ENCODE measurements at places on chromosomes 2 and 18.

GRCh38 chr2:237885111-237885930 lies 25.9 kb downstream of the RAMP1 start:
- DNase-seq: no peak

GRCh38 chr2:126049461-126049860 lies 606.5 kb upstream of the GYPC start:
- DNase-seq: no peak

DNA sequence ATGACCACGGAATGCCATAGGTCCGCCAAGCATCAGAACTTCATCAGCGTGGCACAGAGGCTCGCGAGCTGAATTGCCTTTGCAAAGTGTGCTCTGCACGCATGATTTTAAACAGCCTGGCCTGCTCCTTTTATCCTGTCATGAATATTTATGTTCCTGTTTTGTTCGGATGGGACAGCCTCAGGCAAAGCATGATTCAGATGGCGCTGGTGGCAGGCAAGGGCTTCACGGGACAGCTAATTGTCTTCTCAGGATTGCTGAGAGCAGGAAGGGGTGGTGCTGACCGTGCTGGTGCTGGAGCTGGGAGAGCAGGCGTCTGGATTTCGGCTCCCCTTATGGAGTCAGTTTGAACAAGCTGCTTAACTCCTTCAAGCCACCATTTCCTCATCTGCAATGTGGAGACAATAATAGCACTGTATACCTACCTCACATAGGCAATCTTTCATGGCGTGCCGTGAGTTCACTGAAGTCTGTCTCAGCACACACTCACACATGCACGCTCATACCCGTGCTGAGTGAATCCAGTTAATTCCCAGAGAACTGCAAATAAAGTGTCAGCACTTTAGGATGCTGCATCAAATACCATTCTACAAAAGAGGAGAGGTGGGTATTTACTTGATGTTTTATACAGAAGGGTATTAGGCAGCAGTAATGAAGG lies 79.7 kb upstream of the APCDD1 start:
- DNase-seq: no peak

- DNase-seq: no peak
These were observed 10.6 kb downstream of the IL1F10 start for GRCh38 chr2:113078350-113078839.

GRCh38 chr2:25928668-25929067 lies 50.4 kb upstream of the ASXL2 start:
- no peak for DNase-seq

GRCh38 chr2:98245491-98245890 lies 100.8 kb upstream of the CNGA3 start:
- DNase-seq: no peak

GRCh38 chr2:120390381-120391055 lies 44.6 kb downstream of the INHBB start:
- no peak for DNase-seq

GRCh38 chr2:20401489-20401835 lies 45.4 kb upstream of the RHOB start:
- no peak for DNase-seq

DNA sequence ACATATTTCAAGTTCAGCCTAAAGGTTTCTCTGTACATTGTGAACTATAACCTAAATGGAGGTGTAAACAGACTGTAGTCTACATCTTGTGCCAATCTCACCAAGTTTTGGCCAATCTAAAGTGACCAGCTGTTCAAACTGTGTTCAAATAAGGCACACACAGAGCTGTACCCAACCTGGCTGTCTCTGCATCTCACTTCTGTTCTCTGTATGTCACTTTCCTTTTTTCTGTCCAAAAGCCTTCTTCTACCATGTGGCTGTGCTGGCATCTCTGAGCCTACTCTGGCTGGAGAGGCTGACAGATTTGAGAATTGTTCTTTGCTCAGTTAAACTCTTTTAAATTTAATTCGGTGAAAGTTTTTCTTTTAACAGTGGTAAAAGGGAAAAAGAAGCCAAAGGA lies 817.9 kb downstream of the SOCS6 start:
- no peak for DNase-seq

DNA sequence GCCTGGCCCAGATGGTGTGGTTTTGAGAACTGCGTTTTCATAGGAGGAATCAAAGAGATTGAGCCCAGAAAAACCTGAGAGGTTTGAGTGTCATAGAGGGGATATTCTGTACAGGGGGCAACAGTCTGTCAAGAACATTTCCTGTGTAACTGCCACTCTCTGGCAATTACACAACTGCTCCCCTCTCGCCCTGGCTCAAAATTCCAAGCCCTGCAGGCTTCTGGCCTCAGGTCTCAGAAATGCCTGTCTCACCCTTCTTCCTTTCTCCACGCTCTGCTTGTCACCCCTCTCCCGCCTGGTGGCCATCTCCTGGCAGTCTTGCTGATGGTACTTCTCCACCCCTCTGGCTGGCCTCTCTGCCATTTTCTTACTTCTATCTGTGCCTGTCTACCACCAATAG lies 4.0 kb downstream of the VAMP5 start:
- DNase-seq: no peak

Data from NCI-H146 (cell line).